ENCODE measurements at places on chromosomes 1 and 21.

- DNase-seq = no peak
These were observed 135.4 kb upstream of the POGK start for GRCh38 chr1:166703726-166704462.

- no peak for DNase-seq
These were observed 11.2 kb downstream of the LAPTM5 start for GRCh38 chr1:30746212-30747032.

GRCh38 chr1:216910081-216910840 is 187.0 kb upstream of the ESRRG start:
- DNase-seq = no peak

GRCh38 chr1:60848583-60849188 is 233.7 kb upstream of the NFIA start:
- DNase-seq = peak; percentile 7

DNA sequence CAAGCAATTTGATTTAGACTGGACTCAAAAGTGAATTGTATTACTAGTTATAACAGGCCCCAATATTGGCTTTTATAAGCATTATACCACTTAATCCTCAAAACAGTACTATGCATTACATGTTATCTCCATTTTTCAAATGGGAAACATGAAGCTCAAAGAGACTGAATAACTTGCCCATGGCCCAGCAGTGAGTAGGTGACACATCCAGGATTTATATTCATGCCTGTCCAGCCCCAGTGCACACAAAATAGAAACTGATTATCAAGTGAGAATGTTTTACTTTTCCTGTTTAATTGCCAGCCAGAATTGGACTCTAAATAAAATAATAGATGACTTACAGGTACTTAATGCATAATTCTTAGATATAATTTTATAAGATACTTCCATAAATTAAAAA is 82.9 kb downstream of the NIBAN1 start:
- no peak for DNase-seq

GRCh38 chr21:42467140-42467983 is 28.7 kb downstream of the RSPH1 start:
- no peak for DNase-seq

DNA sequence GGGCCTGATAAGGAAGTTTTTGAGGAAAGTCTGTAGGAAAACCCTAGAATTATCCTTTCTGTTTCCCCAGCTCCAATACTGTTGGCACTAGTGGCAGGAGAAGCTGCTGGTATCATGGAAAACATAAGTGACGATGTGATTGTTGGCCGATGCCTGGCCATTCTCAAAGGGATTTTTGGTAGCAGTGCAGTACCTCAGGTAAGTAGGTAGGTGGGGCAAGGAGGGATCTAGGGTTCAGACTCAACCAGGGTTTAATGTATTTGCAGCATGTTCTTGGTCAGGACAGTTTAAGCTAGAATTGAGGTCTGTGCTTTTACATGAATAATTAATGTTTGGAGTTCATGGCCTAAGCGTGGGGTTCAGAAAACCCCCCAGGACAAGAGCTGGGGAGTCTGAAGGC is 62.1 kb downstream of the KDM1A start:
- DNase-seq = no peak

DNA sequence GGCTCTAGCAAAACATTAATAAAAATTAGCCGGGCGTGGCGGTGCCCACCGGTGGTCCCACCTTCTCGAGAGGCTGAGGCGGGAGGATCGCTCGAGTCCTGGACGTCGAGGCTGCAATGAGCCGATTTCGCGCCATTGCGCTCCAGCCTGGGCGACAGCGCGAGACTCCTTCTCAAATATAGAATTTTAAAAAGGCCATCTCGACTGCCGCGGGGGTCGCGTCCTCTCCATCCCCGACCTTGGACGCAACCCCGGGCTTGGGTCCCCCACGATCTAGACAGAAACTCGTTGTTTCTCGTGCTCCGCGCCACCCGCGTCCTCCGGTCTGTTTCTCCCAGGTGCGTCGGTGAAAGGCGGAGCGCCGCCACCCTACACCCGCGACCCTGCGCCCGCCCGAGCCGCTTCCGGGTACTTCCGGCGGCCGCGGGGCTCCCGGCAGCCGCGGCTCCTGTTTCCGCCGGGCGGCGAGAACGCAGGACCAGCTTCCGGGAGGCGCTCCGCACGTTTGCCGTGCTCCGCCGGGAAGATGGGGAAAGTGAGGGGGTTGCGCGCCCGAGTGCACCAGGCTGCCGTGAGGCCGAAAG is at the start of gene SLX9:
SLX9 (plus strand) TSS at position 498 of the 584 bp plus-strand sequence; CDS start at position 527, 29 bp downstream.
- peak; percentile 53 for DNase-seq

- no peak for DNase-seq
These were observed 26.2 kb upstream of the EPHA2 start for GRCh38 chr1:16181887-16182719.

- no peak for DNase-seq
These were observed 173.0 kb downstream of the GABPA start for GRCh38 chr21:25907573-25908275.

DNA sequence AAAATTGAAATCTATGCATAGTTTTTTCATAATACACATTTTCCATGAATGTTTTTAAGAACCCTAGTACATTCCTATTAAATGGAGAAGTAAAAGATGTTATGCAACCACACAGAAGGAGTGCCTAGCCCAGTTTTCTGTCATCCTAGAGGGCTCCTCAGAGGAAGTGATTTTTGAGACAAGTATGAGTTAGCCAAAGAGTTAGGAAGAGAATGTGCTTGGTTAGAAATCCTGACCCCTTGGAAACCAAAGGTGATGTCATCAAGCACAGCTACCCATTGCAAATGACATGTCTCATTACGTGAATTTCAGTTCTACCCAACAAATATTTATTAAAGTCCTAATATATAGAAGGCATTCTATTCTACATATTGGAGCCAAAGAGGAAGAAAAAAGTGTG is 88.9 kb upstream of the TNFSF4 start:
- no peak for DNase-seq

DNA sequence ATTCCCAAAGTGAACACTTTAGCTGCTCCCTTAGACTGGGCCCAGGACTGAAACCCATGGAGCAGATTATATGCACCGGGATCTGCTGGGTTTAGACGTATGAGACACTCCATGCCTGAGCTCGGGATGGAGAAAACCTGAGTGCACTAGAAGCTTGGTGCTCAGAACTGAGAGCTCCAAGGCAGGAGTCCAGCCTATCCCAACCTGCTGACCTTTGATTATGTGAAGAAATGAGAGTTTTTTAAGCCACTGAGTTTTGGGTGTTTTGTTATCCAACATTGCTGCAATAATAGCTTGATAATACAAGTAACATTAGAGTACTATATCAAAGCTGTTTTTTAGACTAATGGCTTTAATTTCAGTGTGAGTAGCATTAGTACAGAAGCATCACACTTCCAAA is 131.5 kb upstream of the KCNK1 start:
- DNase-seq = no peak

- DNase-seq = no peak
These were observed 28.4 kb downstream of the LMX1A start for GRCh38 chr1:165328136-165328535.

- no peak for DNase-seq
These were observed 20.5 kb downstream of the ADSS2 start for GRCh38 chr1:244431166-244431565.

All from KG1 (cell line).